ENCODE measurements at places on chromosomes 16 and 17.

- DNase-seq = no peak
Observed at GRCh38 chr16:68900009-68900408, 56.7 kb downstream of the TANGO6 start.

DNA sequence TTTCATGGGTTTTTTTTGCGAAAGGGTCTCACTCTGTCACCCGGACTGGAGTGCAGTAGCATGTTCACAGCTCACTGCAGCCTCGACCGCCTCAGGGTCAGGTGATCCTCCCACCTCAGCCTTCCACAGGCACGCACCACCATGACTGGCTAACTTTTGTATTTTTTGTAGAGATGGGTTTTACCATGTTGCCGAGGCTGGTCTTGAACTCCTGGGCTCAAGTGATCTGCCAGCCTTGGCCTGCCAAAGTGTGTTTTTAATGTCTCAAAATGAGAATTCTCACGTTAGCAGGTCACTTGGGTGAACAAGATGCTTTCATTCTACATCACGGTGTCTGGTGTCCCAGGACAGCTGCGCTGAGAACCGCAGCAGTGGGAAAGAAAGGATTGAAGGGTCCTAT, 3.2 kb downstream of the FBXO31 start:
- DNase-seq = no peak

DNA sequence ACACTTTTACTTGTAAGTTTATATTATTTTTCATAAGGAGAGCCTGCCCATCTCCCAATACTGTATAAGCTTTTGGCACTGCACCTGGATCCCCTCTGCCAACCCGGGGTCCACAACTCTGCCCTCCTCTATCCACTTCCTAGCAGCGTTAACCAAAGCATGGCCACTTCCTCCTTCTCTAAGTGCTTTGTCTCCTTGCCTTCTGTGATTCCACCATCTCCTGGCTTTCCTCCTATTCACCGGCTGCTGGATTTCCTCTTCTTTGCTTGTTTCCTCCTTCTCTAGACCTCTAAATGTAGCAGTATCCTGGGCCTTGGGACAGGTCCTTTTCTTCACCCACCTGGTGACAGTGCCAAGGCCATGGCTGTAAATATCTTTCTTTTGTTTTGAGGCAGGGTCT, 20.0 kb upstream of the WFIKKN2 start:
- DNase-seq = no peak

GRCh38 chr16:78458588-78458987, 359.1 kb downstream of the WWOX start:
- DNase-seq = no peak

DNA sequence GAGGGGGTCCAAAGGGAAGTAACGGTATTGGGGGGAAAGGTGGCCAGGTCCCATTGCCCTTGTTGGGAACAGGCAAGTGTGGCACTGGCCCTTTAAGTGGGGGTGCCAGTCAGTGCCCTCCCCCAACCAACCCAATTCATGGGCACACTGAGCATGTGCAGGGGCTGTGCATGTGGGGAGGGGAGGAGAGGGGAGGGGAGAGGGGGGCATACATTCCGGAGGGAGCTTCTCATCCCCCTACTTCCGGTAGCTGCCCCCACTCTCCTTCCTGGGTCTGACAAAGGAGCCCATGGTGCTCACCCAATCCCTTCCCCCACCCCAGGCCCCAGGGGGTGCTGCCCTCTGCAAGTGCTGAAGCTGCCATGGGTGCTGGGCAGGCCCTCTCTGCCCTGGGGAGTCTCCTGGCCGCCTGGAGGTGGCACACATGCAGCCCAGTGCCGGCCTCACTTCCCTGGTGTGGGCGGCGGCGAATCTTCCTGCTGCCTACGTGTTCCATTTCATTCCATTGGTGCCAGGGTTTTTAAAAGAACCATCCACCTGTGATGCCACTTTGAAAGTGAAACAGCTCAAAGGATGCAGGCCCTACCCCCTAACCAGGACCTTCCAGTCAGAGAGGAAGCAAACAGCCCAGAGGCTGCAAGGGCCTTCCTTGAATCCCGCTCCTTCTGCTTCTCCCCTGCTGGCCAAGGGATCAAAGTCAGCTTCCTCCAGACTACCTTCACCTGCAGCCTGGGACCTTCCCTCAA, 11.0 kb downstream of the HEXIM2 start:
- peak; percentile 85 for DNase-seq

GRCh38 chr17:67365738-67366192, 612 bp downstream of the PSMD12 start:
- no peak for DNase-seq

DNA sequence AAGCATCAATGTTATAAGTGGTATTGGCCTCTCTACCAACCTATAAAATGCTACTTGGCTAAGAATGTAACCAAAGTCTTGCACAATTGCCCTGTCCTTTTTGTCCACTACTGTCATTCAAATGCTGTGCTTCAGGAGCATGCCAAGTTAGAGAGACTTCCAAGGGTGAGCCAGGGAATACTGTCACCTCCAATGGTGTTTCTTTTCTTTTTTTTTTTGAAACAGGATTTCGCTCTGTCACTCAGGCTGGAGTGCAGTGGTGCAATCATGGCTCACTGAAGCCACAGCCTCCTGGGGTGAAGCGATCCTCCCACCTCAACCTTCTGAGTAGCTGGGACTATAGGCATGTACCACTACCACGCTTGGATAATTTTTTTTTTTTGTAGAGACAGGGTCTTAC, 43.7 kb upstream of the ERN1 start:
- no peak for DNase-seq

DNA sequence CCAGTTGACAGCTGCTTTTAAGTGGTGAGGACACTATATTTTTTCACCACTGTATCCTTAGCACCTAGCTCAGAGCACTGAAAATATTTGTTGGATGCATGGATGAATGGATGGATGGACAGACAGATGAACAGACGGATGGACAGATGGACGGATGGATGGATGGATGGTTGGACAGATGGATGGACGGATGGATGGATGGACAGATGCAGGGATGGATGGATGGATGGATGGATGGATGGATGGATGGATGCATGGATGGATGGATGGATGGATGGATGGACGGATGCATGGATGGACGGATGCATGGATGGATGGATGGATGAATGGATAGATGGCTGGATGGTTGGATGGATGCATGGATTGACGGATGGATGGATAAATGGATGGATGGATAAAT, 12.4 kb upstream of the SLC5A11 start:
- no peak for DNase-seq

Measured in right lobe of liver (tissue), 6 donors.